ENCODE measurements at places on chromosomes 6 and 20.

GRCh38 chr6:146972546-146972945 lies 231.7 kb upstream of the STXBP5 start:
- DNase-seq: no peak

- no peak for DNase-seq
Measured at GRCh38 chr6:44339763-44340625, 2.5 kb upstream of the SPATS1 start.

- no peak for DNase-seq
Measured at GRCh38 chr6:28996844-28997510, 8.1 kb downstream of the ZNF311 start.

DNA sequence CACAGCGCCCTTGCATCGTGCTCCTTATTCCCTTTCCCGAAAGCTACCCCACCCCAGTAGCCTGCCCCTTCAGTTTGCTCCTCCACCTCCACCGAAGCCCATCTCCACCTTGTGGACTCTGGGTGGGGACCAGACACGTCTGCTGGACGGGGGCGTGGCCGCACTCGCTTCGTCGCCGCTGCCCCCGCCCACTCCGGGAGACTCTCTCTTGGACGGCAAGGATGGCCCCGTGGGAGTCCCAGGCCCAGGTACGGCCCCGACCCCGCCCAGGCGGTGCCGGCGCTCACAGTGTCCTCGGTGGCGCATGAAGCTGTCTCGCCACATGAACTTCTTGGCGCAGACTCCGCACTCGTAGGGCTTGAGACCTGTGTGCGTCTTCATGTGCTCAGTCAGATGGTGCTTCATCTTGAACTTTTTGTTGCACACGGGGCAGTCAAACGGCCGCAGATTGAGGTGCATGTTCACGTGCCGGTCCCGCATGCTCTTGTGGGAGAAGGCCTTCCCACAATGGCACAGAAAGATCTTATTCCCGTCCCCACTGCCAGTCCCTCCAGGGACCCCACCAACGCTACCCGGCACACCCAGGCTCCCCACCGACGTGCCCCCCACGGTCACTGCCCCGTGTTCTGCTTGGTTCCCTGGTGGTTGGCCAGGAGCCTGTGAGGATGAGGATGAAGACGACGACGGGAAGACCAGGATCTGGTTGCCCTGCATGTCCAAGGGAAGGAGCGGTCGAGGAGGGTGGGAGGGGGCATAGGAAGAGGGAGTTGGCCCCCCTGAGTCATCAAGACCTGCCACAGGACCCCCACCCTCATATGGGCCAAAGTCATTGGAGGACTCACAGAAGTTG lies 1.3 kb upstream of the TAPBP start:
- no peak for DNase-seq

- no peak for DNase-seq
Measured at GRCh38 chr6:56311061-56311460, 63.7 kb upstream of the COL21A1 start.

GRCh38 chr6:29651413-29652197 lies 5.3 kb upstream of the MOG start:
- DNase-seq: no peak

DNA sequence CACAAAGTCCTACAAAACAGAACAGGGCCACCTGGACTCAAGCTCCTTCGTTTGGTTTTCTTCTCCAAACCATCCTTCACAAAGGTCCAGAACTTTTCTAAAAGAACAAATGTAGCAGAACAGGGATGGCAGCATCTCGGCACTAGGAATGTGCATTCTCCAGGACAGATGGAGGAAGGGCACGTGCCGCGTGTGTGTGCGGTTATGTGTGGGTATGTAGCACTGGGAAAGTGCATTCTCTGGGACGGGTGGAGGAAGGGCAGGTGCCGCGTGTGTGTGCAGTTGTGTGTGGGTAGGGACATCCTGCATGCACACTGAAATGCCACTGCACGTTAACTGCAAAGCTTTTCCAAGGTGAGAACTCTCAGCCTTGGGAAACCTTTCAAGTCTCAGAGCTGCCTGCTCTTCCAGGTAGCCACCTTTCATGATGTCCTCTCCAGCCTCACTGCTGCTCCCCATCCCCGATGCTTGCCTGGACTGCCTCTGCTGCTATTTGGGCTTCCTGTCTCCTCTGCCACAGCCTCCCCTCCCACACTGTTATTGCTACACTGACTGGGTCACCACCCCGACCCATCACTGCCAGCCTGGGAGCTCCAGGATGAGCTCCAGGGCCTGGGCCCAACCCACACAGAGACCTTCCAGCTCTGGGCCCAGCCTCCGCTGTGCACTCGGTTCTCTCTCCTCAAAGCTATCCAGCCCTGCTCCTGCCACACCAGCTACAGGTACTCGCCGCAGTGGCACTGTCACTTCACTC lies 47.6 kb downstream of the EZR start:
- DNase-seq: no peak
